ENCODE measurements at places on chromosomes 4 and X.

GRCh38 chr4:46648088-46648744, 258.3 kb upstream of the GABRA2 start:
- peak; percentile 69 for DNase-seq

GRCh38 chrX:132488180-132488705, 595 bp downstream of the MBNL3 start:
- DNase-seq, result peak; percentile 47

DNA sequence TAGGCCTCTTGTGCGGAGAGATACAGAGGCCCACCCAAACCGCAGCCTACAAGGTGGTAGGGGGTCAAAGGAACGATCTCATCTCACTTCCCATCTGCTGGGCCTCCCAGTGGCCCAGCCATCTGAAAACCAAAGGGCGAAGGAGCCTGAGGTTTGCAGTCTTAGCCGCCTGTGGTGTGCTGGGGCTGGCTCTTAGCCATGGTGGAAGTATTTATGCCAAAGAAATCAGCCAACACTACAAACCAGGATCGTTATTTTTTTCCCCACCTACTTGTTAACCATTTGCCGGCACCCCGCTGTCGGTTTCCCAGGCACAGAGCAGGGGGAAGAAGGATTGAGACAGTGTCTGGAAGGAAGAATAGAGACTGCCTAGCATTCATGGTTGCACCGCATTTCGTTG, 30.9 kb upstream of the CDKL5 start:
- no peak for DNase-seq

DNA sequence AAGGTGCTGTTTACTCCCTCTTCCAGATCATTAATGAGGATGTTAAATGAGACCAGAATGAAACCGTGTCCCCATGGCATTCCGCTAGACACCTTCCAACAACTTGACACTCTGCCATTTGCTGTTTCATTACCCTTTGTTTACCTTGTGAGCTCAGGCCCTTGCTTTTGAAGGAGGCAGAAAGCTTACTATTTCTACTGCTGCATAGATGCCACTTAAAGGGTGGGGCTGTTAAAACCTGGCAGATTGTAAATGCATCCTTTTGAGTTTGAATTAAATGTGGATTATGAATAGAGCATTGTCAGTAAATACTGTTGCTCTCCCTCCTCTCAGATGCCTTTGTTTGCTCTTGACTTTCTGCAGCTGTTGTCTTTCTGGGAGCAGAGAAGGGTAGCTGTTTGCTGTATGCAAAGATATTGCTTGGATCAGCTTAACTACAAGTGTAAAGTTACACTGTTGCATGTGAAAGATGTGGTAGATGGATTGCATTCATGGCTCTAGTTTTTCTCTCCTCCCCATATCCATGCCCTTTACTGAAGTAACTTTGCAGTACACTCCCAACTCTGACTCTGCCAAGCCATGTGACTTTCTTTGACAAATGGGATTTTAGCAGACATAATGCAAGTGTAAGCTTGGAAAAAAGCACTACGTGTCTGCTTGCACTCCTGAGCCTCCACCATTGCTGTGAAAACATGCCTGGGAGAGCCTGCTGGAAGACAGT, 75.0 kb upstream of the DHX15 start:
- DNase-seq, result peak; percentile 56

DNA sequence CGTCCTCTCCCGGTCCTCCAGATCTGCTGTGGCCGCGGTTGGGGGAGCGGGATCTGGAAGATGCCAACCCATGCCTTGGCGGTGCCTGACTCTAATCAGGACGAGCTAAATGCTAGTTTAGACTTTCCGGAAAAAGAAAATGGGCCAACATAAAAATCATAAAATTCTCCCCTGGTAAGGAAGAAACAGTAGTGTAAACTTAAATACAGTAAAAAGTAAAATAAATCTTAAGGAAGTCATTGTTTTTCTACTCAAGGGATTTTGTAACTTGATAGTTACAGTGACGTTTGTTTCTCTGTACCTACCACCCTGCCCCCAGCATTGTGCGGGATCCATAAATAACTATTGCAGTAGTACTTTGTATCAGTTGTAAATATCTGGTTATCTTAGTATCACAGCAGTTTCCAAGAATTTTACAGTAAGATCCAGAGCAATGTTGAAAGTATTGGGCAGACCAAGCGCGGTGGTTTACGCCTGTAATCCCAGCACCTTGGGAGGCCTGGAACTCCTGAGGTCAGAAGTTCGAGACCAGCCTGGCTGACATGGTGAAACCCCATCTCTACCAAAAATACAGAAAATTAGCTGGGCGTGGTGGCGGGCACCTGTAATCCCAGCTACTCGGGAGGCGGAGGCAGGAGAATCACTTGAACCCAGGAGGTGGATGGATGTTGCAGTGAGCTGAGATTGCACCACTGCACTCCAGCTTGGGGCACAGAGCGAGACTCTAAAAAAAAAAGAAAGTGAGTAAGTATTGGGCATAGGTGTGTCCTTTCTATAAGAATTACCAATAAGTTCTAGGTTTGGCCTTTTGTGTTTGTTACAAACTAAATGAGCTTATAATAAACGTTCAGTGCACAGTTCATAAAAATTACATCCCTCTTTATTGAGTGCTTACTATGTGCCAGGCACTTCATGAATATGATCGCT, 1.0 kb upstream of the PLA2G12A start:
- no peak for DNase-seq

DNA sequence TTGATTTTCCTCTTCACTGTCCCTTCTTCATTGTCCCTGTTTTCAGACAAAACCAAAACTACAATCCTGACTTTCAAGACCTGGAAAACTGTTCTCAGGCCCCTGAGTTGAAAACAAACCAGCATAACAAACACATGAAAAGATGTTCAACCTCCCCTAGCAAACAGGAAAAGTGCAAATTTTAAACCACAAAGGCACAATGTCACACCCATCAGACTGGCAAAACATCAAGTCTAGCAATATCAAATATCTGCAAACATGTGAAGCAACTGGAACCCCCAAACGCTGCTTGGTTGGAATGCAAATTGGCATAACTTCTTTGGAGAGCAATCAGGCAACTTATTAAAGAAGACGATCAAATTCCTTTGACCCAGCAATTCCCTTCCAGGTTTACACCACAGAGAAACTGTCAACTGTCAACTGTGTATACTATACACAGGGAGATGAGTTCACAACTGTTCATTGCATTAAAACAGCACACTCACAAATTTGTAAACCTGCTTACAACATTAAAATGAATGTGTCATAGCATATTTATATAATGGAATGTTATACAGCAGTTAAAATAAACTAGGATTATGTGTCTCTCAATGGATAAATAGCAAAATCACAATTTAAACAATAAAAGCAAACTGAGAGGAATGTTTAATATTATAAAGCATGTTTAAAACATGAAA, 7.0 kb downstream of the USP46 start:
- DNase-seq, result no peak

GRCh38 chrX:107480272-107480671, 30.8 kb downstream of the FRMPD3 start:
- no peak for DNase-seq

DNA sequence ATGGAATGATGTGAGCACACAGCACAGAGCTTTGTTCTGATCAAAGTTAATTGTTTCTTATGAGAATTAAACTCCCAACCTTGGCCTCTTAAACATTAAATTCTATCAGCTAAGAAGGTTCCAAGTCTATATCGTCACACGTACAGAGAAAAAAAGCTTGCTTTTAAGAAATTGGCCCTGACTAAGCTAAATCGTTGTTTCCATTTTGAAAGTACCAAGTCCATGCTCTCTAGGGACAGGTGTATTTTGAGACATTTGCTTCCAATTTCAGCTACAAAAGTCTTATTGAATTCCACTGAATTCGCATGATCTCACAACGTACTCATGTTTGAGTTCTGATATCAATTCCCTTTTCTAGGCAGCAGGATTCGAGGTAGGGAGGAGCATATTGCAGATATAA, 157.4 kb downstream of the SHROOM3 start:
- DNase-seq, result no peak

DNA sequence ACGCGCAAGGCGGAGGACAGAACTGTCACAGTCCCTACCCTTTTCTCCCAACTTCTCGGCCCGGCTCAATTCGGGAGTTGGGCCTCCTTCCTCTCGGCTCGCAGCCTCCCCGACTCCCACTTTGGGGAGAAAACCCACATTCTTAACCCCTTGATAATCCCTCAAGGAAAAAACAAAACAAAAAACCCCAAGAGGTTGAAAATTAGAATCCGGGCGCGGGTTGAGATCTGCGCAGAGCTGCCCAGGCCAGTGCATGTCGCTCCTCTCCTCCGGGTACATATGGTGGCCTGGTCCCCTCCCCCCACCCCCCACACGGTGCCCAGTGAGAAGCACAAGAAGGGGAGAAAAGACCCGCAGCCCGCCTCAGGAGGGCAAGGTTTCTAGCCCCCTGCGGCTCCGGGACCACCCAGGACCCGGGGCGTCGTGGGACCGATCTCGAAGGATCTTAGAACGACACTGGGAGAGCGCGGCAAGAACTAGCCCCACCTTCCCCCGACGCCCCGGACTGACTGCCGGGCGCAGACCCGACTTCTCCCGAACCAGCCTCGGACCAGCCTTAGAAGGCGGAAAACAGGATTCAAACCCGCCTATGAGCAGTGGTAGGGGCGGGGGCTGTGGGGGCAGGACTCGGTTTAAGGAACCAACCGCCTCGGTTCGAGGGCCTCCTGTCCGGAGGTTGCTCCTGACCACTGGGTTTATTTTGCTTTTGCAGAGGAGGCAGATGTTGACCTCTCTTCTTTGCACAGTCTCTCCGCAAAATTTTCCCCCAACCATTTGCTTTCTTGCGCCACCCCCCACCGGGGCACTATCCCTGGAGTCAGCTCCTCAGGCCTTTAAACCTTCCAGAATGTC, 2.5 kb upstream of the PDGFRA start:
- peak; percentile 28 for DNase-seq

DNA sequence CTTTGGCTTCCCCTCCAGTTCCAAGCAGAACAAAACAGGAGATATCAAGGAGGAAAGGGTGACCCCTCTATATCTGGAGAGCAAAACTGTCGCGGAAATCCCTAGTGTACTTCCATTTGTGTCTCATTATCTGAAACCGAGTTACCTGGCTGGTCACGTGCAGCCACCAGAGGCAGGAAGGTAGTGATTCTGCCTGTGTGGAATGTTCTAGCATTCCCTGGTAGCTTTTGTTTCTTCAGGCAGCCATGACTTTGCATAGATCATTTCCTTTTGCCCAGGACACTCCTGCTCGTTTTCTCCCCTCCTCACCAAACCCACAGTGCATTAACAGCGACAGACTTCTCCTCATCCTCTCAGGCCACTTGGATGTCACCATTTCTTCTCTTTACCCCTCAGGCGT, 107.9 kb downstream of the PTTG2 start:
- no peak for DNase-seq

- DNase-seq, result no peak
Measured at GRCh38 chr4:42768125-42768748, 111.3 kb upstream of the ATP8A1 start.

DNA sequence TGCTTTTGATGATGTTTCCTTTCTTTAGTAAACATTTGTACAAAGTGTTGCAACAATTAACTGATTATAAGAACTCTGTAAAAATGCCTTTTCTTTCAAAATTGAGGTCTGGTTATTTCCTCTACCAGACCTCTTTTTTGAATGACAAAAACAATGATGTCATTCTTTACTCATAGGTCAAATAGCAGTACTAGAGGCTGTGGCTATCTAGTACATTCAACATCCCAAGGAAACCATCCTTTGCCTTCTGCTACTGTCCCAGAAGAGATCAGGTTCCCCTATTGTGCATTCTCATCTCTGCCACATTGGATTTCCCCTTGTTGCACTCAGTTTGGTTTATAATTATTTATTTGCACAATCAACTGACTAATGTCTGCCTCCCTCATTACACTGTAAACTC, 19.1 kb upstream of the MAD2L1 start:
- DNase-seq, result peak; percentile 74

GRCh38 chr4:78560296-78560963, 8.9 kb downstream of the ANXA3 start:
- no peak for DNase-seq

GRCh38 chrX:54950730-54951375, 30.2 kb downstream of the TRO start:
- DNase-seq, result no peak

GRCh38 chrX:72621163-72621562, 48.5 kb upstream of the HDAC8 start:
- no peak for DNase-seq

- peak; percentile 66 for DNase-seq
Measured at GRCh38 chr4:184343502-184344177, 126.0 kb upstream of the ENPP6 start.

GRCh38 chr4:80235451-80235850, 31.0 kb upstream of the FGF5 start:
- DNase-seq, result no peak

GRCh38 chr4:175703956-175704600, 108.0 kb downstream of the GPM6A start:
- no peak for DNase-seq

GRCh38 chrX:107632346-107632745, 4.0 kb downstream of the PRPS1 start:
- no peak for DNase-seq

DNA sequence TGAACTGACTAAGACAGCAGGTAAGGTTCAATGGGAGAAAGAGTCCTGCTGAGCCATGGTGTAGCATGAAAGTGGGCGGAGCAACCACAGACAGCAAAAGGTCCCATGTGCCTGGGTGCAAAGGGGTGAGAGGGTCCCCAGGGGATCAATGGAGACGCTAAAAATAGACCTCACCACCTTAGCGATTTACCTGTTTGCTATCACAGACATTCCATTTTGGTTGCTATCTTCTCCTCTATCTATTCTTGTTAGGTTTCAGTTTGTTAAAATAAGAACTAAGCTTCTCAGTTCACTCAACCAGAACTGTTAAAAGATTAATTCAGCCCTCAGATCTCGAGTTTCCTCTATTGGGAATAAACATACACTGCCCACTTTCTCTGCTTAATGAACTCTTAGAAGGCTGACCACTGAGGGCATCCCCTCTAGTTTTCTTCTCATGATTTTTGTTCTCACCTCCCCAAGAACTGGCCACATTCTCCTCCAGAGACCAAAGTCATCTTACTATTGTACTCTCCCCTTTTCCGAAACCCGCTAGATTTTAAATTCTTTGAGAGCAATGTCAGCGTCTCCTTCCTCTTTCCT, 136.7 kb downstream of the PARM1 start:
- no peak for DNase-seq

DNA sequence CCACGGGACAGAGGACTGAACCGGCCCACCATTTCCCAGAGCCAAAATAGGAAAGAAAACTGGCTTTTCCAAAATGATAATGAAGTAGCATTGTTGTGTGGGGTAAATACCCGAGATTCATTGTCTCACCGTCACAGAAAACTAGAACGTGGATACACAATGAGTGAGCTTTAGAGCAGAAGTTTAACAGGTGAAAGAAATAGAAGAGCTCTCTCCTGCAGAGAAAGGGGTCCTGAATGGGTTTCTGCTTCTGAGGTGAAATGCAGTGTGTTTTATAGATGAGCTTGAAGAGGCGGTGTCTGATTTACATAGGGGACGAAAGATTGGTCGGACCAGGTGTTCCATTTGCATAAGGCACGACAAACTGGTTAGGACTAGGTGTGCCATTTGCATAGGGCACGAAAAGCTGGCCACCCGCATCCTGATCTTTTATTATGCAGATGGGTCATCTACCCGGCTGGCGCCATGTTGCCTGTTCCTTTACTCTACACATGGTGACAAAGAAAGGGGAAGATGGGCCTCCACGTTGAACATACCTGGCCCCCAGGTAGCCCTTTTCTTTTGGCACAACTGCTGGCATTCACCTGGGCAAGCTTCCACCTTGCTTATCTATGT, 118.1 kb downstream of the ATXN3L start:
- DNase-seq, result no peak

GRCh38 chr4:145440292-145441007, 41.2 kb upstream of the SMAD1 start:
- peak; percentile 12 for DNase-seq
